ENCODE measurements at places on chromosomes 6 and 20.

- no peak for DNase-seq
Observed at GRCh38 chr6:33577718-33578117, 2.4 kb downstream of the BAK1 start.

DNA sequence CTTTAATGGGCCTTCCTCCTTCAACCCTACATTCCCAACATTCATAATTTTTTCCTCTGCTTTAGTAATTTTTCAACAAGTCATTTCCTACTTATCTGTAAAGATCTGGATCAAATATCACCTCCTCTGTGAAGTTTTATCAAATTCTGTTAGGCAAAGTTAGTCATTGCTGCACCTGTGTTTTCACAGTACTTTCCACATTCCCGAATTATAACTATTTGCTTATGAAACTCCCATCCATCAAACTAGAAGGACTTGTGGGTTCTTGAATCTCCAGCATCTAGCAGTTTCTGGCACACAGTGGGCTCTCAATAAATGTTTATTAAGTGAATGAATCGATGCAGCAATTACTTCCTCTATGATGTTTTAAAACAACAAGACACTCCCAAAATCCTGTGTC lies 257.6 kb downstream of the HDGFL1 start:
- DNase-seq: no peak

- no peak for DNase-seq
Observed at GRCh38 chr6:53311586-53311935, 37.2 kb downstream of the ELOVL5 start.

DNA sequence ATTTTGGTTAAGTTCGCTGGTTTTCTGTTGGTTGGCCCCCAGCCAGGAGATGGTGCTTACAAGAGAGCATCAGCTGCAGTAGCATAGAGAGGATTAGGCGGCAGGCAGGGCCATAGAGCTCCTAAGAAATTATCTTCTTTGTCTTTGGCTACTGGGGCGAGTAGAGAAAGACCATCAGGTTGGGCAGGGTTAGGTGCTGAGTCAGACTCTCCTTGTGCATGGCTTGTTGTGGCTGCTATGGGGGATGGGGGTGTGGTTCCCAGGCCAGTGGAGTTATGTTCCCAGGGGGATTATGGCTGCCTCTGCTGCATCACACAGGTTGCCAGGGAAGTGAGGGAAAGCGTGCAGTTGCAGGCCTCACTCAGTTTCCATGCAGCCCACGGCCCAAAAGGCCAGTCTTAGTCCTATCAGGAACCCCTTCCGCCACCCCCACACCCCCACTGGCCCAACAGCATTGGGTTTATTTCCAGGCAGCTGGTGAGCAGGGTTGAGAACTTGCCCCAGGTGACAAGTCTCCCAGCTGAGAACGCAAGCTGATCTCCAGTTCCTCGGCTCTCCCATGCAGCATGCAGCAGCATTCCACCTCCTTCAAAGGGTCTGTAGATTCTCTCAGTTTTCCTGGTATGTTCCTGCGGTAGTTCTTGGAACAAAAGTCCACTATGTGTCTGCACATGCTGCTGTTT lies 243.7 kb downstream of the UTRN start:
- DNase-seq: no peak

DNA sequence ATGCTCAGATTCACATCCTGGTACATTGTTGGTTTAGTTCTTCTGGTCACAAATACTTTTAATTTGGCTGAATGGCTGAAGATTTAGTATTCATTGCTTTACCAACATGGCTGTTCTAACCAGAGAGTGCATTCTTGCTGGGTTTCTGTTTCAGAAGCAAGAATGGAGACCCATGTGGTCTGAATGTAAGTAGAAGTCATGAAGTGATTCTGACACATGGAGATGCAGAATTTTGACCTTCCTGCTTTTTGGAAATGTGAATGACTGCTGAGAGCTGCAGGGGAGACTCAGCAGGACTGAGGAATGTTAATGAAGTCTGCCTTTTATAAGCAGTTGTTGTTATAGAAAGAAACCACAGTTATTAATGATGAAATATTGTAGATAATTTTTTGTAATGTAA lies 576.1 kb upstream of the MARCKS start:
- DNase-seq: no peak

GRCh38 chr6:17165383-17165782 lies 63.5 kb downstream of the STMND1 start:
- DNase-seq: no peak

DNA sequence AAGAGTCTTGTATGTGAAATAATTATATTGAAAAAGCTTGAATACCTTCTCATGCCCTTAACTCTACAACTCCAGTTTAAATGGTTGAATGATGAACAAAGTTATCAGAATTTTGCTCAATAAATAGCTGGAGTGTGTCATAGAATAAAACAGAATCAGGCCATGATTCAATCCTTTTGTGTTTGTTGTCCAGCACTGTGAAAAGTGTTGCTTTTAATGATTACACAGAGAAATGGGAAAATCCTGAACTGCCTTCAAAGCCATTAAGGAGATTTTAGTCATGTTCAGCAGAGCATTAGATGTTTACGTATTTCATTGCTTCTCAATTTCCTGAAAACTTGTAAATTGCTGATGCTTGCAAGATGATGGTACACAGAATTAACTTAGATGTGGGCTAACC lies 262.9 kb upstream of the BTBD3 start:
- no peak for DNase-seq

DNA sequence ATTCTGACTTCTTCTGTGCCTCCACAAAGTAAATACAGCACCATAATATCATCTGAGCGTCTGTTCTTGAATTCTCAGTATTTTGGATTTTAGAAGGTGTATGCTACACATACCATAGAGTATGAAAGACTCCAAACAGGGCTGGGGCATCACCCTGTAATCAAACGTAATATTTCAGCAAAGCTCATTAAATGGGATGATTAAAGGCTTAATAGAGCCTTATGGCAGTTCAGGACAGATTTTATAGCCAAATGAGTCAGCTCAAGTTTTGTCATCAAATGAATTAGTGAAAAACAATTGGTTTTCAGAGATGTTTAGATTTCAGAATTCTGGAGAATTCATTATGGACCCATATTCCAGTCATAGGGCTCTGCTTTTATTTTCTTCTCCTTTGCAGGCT lies 68.9 kb downstream of the TULP4 start:
- no peak for DNase-seq

GRCh38 chr20:43955062-43955749 lies 40.6 kb downstream of the TOX2 start:
- DNase-seq: peak; percentile 36

DNA sequence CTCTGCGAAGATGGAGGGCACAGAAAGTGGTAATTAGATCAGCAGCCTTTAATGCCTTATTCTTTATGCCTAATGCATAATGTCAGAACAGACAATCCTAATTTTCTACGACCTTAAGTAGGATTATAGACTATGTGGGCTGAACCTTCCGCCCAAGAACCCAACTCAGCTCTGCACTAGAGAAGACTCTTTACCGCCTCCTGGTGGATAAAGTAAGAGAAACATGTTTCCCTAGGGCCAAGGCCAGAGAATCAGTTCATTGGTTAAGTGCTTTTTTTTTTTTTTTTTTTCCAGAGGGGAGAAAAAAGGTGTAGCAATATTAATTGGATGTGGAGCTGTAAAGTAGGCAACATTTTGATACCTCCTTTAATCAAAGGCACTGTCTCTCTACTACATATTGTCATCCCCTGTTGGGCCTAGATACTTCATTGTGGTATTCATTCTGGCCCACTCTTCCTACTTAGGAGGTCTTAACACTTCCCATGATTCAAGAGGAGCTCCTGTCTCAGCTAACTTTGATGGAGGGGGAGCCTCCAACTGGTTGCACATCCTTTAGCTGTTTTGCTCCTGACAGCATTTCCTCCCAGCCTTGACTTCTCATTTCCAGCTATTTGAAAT lies 124.9 kb upstream of the NRN1 start:
- no peak for DNase-seq

- no peak for DNase-seq
Observed at GRCh38 chr20:44392776-44393607, 37.5 kb downstream of the HNF4A start.

GRCh38 chr6:34073540-34073939 lies 72.3 kb downstream of the GRM4 start:
- no peak for DNase-seq

DNA sequence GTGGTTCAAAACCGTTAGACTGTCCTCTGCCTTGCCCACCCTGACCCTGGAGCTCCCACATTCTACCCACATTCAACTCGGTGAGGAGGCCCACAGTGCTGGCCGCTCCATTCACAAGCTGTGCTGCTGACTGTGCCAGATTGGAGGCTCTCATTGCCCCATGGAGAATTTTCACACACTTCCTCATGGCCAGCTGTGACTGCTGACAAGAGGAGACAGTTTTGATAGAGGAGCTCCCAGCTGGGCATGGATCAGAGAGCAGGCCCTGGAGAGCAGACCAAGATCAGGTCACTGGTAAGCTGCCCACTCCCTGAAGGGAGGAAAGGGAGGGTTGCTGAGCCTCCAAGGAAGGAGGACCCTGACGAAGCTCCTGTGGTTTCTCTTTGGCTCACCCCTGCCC lies 246.1 kb upstream of the RIN2 start:
- no peak for DNase-seq

DNA sequence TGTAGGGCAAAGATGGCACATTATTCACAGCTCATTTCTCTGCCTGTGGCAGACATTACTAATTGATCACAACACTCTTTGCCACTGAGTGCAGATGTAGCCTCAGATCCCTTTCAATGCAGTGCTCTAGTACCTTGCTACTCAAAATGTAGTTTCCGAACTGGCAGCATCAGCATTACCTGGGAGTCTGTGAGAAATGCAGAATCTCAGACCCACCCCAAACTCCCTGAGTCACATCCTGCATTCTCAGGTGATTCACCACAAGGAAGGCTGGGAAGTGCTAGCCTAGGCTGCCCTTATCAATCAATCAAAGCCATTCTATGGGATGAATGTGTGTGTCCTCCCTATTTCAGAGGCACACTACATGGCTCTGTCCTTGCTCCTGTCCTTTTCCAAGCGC lies 58.5 kb downstream of the PCNA start:
- DNase-seq: no peak

- no peak for DNase-seq
Observed at GRCh38 chr6:129267028-129267427, 384.1 kb downstream of the LAMA2 start.

DNA sequence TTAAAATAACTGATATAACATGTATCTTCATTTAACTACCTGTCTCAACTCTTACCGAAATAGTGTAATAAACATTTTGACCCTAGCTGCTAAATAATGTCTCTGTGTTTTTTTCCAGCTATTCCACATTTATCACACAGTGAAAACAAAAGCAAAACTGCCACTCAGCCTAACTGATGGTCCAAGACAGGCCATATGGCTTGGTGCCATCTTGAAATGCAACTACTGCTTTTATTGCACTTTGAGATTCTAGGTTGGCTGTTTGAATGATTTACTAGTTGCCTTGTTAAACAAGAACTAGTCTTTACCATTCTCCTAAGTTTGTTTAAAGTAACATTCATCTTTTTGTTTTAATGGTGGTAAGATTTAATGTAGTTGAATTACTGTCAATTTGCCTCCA lies 739.8 kb downstream of the TFAP2A start:
- no peak for DNase-seq

DNA sequence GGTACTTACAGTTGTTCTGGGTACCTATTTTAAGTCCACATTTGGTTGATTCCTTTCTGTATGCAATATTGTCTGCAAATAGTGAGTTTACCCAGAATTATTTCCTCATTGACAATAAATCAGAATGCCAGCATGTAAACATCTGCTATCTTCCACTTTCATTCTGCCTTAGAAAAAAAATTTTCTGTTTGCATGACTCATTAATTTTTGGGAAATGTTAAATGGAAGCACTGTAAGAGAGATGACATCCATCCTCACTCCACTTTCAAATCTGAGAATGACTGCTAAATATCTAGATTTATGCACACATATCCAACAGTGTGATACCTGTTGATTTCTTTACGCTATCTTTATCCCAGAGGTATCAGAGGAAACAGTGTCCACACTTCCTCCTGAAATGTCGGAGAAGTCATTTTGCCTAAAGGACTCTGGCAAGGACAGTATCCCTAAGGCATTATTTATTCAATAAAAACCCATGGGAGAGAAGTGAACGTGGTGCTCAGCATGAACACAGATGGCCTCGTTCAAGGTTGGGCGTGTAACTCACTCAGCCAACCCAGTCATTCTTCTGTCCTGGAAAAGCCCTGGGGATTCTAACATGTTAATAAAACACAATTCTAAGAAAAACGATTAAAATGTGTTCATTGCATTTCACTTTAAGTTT lies 780.9 kb downstream of the QKI start:
- DNase-seq: no peak

GRCh38 chr6:91288741-91289140 lies 701.9 kb upstream of the MAP3K7 start:
- DNase-seq: no peak
